Cardiac muscle cell (in vitro differentiated cells and primary cell): ENCODE measurements at places on chromosomes 2 and 18.

GRCh38 chr2:110933420-110933819 lies 187.3 kb upstream of the BCL2L11 start:
- no peak for DNase-seq

GRCh38 chr2:103009871-103010270 lies 248.0 kb downstream of the TMEM182 start:
- no peak for DNase-seq

GRCh38 chr2:4551691-4552474 lies 848.5 kb downstream of the DCDC2C start:
- no peak for DNase-seq

DNA sequence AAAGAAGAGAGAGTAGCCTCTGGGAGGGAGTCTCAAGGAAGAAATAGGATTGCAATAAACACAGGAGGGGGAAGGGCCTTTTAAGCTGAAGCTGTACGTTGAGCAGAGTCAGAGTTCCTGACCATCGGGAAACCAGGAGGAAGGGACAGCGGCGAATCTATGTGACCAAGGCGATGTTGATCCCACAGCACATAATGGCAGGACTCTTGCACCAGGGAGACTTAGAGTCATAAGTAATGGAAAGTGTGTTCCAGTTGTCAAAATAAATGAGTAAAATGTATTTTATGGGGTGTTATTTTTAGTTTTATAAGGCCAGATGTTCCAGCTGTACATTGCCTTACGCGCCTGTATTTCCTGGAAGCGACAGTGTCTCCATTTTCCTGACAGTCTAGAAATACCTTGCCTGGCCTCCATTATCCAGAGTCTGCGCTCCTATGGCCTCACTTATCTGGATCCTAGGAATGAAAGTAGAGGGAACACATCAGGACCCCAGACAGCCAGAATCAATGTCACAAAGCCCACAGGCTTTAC lies 152.8 kb upstream of the COPS8 start:
- no peak for DNase-seq

DNA sequence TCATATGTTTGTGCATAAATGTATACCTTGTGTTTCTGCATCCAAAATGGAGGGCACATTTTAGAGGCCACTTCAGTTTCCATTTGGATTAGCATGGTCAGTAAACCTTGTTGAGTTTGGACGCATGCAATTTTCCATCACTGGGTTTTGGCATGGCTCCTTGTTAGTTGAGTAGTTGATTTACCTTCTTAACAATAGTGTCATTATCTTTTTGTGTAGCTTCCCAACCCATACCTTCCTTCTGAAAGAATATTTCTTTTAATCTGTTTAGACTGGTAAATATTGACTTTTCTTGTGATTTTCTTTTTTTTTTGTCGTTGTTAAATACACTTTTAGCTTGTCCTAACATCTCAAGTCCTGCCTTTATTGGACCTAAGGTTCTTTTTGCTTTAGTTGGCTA lies 15.5 kb downstream of the RPIA start:
- DNase-seq: no peak

DNA sequence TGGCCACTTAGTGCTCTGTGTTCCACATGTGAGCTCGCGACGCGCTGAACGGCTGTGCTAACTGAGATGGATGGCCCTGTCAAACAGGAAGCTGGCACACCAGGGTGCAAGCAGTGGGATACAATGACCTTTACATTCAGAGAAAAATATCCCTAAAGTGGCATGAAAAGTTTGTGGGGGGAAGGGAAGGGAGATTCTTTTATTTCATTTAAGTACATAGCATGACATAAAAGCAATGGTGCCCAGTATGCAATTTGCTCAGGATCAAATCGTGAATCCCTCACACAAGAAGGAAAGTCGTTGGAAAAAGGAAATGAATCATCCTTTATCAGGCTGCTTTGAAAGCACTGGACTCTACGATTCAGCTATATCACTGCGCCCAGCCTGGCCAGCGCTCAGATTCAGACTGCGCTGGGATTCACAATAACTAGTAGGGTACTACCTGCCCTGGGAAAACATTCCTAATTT lies 26.0 kb downstream of the SATB2 start:
- DNase-seq: no peak

GRCh38 chr18:62521082-62521481 lies 1.7 kb upstream of the ZCCHC2 start:
- no peak for DNase-seq

DNA sequence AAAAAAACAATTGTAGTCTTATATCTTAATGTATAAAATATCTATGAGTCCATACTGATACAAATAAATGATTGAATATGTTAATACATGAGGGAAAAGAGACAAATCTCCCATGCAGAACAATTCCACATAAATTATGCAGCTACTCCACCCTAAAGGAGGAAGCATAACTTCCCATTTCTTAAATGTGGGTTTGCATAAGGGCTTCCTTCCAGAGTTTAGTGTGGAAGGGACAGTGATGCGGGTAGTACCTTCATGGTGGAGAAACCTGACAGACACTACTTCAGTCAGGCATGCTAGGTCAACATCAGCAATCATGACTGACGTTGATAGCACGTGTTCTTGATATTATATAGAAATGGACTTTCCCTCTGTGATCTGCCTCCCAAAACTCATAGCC lies 146.9 kb upstream of the STON1 start:
- no peak for DNase-seq

GRCh38 chr18:59340817-59341216 lies 18.2 kb downstream of the LMAN1 start:
- no peak for DNase-seq

DNA sequence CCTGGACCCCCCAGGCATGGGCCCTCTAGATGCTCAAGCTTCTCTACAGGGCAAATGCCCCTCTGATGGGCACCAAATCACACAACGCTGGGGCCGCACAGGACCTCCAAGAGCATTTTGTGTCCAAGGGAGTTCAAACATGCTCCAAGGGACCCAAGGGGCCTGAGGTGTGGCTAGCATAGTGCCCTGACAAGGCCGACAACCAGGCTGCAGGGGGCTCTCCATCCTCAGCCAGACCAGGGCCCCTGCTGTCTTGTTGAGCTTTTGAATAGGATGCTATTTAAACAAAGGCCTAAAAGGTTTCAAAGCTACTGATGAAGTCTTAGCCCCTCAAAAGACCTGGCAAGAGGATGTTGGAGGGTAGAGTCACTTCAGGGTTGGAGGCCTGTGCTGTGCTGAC lies 33.1 kb downstream of the EN1 start:
- DNase-seq: no peak

DNA sequence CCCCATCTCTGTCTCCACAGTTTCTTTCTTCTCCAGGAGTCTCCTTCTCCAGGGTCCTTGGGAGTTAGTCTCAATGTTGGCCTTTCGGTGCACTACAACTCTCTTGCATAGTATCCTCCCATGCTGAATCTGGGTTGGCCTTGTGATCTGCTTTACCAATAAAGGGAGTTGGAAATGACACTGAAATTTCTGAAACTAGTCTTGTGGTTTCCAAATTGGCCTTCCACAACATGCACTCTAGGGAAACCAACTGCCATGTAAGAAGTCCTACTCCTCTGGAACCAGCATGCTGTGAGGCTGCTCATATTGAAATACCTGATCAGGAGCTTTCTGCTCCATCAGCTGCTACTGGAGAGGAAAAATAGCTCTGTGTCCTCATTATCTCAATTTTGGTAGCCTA lies 9.9 kb upstream of the ABHD3 start:
- DNase-seq: no peak

DNA sequence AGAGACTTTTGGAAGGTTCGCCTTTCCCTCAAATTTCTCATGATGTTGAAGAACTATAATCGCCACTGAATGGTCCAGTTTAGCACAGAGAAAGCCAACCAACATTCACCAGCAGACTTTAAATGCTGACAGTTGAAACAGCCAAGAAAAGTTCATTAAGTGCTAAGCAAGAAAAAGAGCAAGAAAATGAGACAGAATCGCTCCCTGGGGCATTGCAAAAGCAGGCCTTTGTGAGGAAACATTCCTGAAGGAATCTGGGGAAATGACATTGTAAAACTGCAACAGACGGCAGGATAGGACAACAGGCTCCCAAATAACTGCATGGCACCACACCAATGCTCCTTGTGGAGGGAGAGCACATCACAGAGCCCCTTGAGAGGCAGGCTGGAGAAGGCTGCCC lies 269.3 kb upstream of the ID2 start:
- peak; percentile 66 for DNase-seq

DNA sequence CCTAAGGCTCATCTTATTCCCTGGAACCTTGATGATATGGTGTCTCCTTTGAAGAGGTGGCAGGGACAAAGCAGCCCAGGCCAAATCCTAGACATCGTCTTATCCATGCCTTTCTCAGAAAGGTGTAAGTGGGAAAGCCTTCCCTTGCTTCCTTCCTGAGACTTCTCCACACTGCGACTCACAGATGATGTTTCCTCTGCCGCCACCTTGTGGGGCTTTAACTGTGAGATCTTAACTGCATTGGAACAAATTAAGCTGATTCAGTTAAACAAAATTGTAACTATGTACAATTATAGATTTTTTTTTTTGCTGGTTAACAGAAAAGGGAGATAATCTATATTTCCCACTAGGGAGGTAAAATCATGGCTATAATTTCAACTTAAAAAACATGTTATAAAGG lies 10.0 kb upstream of the GCA start:
- peak; percentile 40 for DNase-seq
